Stimulated activated CD8-positive, alpha-beta memory T cell treated with anti-CD3 and anti-CD28 coated beads, Interleukin-15, amount 100 ng/mL, for 1 hour (primary cell): ENCODE measurements at places on chromosomes 2 and 18.

DNA sequence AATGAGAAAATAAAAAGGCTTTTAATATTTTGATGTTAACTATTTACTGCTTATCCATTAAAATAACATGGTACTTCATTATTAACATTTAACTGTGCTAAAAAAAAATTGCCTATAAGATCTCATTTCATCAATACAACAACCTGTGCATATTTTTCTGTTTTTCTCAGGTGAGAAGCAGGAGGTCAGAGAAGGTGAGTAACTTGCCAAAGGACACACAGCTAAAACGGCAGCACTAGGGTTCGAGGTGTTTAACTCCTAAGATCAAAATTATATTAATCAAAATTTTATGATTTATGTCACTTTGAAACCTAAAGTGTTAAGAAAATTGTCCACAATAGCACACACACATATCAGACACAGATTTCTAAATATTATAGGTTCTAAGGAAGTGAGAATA lies 366.0 kb downstream of the TGIF1 start:
- DNase-seq: no peak

DNA sequence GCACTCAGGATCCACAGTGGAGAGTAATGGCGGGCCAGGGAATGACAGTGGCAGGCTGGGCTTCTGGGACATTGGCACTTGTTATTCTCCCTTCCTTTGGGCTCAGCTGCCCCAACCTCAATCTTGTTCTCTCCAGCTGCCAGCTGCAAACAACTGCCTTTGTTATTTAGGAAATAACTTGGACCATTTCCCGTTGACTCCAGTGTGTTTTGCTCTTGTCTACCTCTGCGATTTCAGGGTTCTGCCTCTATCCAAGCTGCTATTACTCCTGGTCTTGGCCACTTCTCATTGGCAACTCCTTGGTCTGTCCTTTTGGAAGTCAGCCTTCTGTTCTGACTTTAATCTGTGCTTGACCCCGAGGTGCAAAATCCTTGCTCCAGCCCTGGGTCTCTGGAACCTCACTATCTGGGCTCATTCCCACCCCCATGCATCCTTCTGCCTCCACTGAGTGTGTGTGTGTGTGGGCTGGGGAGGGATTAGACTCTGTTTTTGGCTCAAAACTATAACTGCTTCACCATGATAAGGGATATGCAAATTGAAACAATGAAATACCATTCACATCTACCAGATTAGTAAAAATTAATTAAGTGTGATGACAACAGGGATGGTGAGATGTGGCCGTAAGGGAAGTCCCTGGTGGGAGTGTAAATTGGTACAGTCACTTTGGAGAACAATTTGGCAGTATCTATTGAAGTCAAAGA lies 134.1 kb upstream of the CXCR4 start:
- DNase-seq: no peak

GRCh38 chr2:160317181-160318099 lies 117.4 kb upstream of the ITGB6 start:
- no peak for DNase-seq

GRCh38 chr18:21242780-21243401 lies 859 bp downstream of the GREB1L start:
- no peak for DNase-seq

DNA sequence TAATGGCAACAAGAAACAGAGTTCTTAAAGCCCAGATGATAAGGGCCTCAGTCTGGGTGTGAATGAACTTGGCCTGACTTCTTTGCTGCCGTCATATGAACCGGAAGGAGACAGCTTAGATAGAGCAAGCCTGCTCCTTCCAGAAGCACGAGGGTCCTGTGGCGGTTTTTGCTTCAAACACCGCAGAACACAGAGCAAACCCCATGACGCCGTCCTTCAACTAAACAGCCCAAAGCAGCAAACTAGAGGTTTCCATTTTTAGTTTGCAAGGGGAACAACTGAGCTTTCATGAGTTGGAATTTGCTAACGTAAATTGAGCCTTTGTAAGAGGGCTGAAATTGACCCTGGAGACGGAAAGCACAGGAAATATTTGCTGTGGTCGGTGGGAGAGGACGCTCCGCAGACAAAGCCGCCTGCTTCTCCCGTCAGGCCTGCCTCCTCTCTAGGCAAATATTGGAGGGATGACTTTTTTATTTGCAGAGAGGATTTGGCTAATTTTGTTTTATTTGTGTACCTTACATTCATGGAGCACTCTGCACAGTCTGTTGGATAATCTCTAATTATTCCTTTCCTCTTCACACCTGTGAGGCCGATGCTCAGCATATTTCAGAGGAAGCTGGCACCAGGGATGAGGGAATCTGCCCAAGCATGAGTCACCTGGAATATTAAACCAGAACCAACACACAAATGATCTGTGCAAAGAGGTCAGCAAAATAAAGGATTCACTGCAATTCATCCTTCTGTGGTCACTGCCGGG lies 134.0 kb upstream of the NCK2 start:
- no peak for DNase-seq

- DNase-seq: no peak
Measured at GRCh38 chr18:26550998-26551694, 2.8 kb upstream of the KCTD1 start.

- DNase-seq: no peak
Measured at GRCh38 chr18:58609536-58609993, 19.3 kb downstream of the ALPK2 start.

DNA sequence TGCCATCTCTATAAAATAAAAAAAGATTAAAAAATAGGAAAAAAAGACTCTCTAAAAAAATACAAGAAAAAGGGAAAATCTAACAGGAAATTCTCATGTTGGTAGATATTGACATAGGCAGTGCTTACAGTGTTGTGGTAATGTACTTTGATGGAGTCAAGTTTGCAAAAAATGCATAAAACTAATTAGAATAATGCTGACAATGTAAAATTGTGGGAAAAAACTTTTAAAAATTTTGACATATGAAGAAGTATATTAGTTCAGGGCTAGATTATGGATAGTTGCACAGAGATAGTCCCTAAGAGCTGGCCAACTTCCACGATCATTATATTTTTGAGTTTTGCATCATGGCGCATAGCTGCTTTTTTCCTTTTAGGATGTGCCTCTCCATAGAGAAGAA lies 72.7 kb downstream of the GBX2 start:
- no peak for DNase-seq

DNA sequence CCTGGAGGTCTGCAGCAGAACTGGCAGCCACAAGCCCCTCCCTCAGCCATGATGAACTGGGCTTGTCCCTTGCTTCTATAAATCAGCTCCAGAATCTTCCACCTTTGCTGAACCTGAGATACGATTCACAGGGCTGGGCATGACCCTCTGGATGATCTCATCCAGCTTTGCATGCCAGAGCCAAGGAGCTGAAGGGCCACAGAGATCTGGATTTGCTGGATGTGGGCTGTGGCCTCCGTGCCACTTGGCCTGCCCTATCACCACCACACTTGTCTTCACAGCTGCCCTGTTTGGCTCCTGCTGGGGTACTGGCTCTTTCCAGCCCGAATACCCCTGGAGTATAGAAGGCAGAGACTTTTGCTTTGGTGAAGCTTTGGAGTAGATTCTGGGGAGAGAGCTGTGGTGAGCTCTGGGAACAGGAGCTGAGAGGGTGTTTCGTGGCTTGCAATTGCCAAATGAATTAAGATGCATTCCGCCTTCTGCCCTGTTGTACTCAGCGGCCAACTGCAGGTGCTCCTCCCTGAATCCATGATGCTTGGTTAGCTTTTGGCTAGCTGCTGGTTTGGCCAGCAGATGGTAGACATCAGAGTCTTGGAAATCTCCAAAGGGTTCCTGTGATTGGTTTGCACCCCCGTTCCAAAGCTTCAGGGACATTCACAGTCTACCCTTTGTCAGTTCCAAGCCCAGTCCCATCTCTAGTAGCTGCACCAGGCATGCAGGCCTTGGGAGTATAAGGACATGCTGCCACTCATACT lies 30.9 kb upstream of the GIGYF2 start:
- DNase-seq: no peak

- DNase-seq: no peak
Measured at GRCh38 chr2:43183743-43184142, 42.7 kb downstream of the ZFP36L2 start.

DNA sequence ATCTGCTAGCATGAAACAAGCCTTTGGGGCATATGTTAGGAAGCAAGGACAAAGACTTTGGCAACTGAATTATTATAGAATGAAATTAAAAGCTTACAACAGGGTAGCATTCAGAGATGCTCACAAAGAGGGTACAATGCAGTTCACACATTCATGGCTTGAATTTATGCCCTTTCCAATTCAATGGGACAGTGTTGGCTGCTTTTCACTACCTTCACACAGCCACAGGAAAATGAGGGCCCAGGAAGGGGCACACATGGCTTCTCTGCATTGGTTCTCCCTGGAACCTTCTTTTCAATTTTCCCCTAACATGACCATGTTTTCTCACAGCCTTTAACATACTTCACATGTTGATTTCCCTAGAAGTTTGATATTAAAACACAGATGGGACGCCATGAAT lies 978.1 kb downstream of the TMEM182 start:
- DNase-seq: no peak

DNA sequence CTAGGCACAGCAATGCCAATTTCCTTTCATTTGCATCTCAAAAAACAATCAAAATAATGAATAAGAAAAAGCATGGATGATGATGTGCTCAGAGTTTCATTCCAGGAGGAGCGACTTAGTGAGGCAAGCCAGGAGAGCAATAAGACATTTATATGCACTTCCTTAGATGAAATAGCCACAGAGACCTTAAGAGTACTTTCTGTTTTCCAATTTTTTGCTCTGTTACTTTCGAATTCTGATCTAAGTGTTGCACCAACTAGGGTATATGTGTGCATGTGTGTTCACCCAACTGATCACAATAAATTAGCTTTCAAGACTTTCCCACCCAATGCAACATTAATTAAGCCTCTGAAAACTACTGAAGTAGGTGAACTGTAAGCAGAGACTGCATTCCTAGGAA lies 709 bp downstream of the RAB27B start:
- no peak for DNase-seq

DNA sequence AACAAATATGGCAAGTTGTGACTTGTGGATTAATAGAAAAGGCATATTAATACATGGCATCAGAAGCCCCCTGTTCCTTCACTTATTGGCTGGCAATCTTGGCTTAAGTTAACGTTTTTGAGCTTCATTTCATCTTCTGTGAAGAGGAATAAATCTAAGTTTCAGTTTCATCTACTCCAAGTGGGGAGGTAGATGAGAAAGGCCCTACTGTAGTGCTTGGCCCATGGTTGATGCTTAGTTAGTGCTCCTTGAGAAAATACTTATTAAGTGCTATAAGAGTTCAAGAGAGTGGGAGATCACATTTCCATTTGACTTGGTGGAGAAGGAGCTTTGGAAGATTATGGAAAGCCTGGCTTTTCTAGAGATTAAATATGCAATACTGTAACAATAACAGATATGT lies 244.3 kb downstream of the BABAM2 start:
- DNase-seq: no peak

DNA sequence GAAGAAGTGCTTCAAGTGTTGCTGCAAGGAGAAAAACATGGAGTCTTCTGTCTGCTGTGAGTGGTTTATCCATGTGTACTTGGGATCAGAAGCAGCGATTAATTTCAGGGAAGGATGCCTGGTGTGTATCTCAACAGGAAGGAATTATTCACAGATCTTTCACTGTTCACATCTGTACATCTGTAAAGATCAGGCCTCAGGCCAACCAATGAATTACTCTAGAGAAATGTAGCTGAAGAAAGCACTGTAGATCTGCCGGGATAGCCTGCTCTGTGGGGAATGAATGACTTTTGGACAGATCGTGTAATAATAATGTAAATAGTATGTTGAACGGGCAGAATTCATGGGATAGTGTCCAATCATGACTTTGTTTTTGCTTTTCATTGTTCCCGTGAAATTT lies 54.0 kb upstream of the SPP2 start:
- DNase-seq: no peak

DNA sequence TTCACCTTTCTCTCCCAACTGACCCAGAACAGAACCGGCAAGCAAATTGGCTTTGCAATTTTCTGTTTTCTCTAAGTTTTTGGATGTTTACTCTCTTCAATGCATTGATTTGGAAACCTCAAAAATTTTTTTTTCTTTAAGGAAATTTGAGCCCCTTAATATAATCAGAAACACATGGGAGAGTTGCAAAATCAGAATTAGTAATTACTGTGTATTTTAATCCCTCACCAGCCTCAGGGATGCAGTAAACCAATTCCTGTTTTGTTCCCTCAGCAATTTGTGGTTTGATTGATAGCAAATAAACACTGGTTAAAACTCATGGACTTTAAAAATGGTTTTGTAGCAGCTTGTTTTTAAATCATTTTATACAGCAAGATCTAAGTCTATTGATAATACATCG lies 281.5 kb downstream of the NEDD4L start:
- DNase-seq: no peak

DNA sequence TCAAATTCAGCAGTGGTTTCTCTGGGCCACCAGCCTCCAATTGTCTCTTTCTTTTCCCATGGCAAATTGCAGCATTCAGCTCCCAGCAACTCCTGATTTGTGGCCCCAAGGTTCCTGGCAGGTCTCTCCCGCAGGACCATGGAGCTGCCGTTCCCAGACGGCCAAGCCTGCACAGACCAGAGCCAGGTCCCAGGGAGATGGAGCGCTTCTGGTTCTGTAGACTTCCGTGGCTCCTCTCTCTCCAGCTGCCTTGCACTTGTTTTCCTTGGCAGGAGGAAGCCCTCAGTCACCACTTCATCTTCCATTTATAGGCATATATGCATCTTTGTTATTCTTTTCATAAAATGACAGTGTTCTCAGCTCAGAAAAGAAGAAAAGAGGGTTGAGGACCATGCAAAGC lies 21.7 kb downstream of the TNP1 start:
- DNase-seq: no peak

DNA sequence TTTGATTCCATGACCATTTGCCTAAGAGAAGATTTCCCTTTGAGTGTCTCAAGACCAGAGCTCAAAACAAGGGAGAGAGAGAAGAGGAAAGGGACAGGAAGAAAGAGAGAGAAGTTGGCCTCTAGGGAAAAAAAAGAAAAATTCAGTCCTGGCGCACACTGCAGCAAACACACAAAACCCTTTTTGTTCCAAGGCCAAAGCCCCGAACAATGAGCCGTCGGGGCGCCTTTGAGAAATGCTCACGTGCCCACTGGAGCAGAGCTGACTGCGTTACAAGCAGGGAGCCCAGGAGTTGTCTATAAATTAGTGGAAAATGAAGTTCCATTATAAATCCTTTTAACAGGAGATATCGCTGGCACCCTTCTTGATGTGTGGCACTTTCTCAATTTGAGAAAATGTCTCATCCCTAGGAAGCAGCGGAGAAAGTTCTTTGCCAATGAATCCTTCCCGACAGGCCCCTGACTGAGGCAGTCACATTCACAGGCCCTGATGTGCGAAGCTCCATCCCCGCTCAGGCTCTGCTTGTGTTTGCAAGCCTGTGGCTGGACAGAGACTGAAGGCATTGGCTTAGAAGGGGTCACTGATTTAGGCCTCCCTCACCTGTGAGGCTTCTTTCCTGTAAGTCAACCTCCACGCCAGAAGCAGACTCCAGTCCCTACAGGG lies 32.1 kb upstream of the NCKAP5 start:
- no peak for DNase-seq

DNA sequence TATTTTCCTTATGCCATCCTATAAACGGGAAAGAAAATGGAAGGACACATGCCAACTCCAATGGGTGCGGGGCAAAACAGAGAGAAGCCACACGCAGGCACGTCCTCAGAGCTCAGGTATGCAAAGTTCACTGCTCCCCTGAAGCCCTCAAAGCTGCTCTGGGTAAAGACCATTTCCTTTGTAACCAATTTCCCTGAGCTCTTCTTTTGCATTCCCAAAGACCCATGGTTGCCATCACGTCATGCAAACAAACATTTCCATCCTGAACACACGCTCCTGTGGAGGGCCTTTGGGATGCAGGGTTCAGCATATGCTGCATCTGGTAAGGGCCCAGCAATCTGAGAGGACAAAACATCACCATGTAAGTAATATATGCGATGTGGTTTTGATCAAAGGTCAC lies 69.4 kb downstream of the EMILIN2 start:
- DNase-seq: no peak

- DNase-seq: no peak
Measured at GRCh38 chr18:23779696-23780303, 90.5 kb downstream of the LAMA3 start.
